ENCODE measurements at places on chromosomes 3 and 15.

DNA sequence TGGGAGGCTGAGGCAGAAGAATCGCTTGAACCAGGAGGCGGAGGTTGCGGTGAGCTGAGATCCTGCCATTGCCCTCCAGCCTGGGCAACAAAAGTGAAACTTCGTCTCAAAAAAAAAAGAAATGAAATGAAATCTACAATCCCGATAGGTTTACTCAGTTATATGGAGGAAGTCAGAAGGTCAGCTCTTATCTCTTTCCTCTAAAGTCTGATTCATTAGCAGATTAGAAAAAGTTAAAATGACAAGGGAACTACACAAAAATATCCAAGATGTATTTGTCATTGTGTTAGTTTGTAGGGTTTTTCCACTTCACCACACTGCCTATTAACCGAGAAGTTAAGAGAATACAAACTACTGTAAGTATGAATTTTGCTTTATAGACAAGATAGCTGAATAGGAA is 420.6 kb downstream of the SHQ1 start:
- DNase-seq: no peak

- no peak for DNase-seq
These were observed 6.3 kb upstream of the LCTL start for GRCh38 chr15:66572146-66572545.

DNA sequence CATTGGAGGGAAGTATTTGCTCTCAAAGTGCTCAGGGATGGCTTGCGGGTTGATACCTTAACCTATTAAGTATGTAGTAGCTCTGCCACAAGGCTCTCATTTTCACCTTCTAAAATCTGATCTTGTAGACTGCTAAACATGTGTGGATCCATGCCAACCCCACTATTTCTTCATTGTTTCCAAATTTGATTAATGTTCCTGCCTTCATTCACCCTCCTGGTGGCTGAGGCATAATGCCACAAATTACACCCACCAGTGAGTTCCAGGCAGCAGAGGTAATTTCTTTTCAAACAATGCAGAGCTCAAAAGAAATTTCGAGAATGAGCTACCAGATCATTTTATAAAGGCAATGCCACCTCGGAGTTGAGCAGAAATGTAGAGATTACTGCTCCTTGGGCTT is 71.0 kb downstream of the EDEM1 start:
- no peak for DNase-seq

DNA sequence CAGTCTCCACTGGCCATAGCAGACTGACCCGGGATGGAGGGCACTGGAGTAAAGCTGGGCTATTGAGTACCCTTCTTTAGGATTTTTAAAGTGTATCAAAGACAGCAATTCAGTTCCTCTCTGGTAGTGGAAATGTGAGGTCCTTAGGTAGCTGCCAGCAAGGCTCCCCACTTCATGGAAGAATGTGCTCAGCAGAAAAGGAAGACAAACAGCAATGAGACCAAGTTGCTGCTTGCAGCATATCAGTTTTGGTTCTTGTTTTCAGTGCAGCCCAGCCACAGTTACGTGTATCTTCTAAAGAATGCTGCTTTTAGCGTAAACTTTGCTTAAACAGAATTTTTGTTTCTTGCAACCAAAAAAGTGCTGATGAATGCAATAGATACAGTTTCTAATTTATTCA is 374.0 kb upstream of the CBLB start:
- DNase-seq: no peak

GRCh38 chr3:187401856-187402255 is 33.7 kb downstream of the RTP4 start:
- DNase-seq: no peak

DNA sequence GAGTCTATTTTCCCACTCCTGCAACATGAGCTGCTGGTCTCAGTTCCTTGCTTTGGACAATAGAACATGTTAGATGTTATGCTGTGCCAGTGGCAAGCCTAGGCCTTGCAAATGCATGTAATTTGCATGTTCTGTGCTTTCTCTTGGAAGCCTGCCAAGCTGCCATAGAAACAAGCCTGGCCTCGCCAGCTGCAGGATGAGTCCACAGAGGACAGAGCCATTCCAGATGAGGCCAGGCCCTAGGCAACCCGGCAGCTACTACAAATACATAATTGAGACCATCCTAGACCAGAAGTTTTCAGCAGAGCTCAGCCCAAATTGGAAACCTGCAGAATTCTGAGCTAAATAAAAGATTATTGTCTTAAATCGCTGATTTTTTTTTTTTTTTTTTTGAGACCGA is 39.6 kb downstream of the TRIM69 start:
- DNase-seq: no peak

GRCh38 chr3:113142476-113142875 is 68.9 kb upstream of the BOC start:
- no peak for DNase-seq

DNA sequence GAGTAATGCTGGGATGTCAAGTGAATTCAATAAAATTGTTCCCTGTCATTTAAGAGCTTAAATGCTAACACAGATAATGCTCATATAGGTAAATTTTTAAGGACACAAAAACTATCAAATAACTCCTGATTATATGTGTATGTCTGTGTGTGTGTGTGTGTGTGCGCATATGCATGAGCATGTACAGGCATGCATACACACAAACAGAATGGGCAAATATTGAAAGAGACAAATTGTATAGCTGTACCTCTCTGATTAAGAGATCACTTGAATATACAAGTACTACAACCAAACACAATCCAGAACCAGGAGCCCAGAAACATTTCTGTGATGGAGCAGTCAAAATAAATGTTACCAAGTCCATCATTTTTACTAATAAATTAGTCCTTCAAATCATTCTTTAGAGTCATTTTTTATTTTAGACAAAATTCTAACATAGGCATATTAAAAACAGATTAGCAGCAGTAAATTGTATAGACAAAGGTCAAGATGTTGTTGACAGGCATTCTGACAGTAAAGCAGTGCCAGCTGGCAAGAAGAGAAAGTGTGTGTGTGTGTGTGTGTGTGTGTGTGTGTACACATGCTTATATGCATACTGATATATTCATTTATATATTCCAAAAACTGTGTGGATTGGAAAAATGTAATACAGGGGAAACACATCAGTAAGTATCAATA is 145.3 kb downstream of the CD47 start:
- no peak for DNase-seq

DNA sequence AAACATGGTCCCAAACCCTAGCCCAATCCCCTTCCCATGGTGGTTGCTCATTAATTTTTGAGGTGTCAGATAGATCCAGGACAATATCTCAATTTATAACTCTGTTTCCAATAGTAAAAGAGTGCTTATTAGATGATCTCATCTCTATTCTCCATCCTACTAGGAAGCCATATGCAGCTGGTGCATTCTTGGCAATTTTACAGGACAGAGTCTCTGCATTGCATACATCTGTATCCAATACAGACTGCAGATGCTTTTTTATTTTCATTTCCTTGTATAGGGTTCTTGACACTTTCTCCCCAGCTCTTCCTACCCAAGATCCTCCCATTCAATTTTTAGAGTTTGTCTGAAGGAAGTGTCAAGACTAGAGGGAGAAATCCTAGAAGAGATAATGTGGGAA is 194.8 kb upstream of the DPH6 start:
- DNase-seq: no peak
